Activated B cell treated with CpG ODN at 0.5 μM for 24 hours (primary cell): ENCODE measurements at places on chromosomes 6 and 20.

- no peak for DNase-seq
Measured at GRCh38 chr6:3899970-3900439, 50.8 kb downstream of the FAM50B start.

GRCh38 chr6:32604434-32604877 lies 14.8 kb upstream of the HLA-DRB1 start:
- DNase-seq = no peak

DNA sequence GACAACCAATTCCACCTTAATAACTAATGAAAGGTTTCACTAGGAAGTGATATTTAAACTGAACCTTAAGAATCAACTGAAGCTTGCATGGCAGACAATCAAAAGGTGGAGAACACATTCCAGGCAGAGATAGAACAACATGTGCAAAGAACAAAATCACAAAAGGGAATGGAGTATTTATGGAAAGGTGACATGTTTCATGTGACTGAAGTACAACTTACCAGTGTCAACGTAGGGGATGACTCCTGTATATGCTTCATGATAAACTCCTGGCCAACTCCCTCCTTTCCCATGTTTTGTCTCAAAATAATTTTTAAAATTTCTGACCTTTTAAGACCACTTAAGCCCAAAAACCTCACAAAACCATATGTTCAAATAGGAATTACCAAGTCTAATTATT lies 6.6 kb downstream of the PLN start:
- no peak for DNase-seq

- no peak for DNase-seq
Measured at GRCh38 chr6:54681987-54682386, 164.6 kb upstream of the FAM83B start.

- no peak for DNase-seq
Measured at GRCh38 chr6:143747347-143747842, 69.6 kb downstream of the PHACTR2 start.

DNA sequence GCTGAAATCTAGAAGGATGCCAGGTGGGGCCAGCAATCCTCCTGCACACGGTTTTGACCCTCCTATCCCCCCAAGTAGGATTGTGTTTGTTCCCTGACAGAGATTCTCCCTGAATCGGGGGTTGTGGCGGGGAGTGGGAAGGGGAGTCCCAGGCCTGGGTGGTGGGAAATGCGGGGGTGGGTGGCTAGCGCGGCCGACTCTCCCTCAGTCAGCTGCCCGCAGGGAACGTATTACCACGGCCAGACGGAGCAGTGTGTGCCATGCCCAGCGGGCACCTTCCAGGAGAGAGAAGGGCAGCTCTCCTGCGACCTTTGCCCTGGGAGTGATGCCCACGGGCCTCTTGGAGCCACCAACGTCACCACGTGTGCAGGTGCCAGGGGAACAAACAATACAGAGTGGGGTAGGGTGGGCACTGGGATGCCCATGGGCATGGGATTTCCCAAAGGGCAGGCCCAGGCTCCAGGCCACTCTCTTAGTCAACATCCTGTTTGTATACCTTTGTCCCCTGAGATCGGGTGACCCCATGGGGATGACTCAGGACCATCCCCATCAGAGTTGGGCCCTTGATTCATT lies 16.1 kb upstream of the ZNF76 start:
- no peak for DNase-seq

DNA sequence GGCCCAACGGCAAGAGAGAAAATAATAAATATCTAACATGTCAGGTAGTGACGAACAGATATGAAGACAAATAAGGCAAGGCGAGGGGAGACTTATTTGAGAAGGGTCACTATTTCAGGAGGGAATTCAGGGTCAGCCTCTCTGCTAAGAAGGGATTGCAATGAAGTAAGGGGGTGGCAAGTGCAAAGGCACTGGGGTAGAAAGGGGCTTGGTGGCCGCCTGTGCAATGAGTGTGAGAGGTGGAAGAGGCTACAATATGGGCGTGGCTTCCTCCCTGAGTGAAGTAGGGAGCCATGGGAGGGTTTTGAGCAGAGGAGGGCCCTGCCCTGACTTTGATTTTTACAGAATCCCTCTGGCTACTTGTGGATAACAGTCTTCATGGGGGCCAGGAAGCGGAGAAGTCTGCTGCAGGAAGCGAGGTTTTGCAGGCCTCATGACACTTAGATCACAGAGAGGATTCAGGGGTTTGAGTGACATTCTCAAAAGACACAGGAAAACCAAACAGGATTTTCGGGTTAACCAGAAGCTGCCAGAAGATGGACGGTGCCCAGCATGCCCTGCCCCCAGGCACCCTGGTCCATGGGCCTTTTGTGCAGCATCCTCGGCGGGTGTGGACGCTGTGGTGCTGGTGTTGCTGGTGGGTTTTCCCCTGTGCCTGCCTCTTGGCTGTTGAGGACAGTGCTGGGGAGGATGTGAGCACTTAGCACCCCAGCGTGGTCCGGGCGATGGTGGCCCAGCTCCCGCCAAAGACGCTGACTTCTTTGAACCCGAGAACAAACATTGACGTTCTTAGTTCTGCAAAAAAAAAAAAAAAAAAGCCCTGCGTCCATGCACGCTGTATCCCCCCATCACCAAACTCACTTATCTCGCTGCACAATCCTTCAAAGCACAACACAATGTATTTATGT lies 124.2 kb upstream of the PTPN1 start:
- DNase-seq = no peak

GRCh38 chr6:136549300-136550044 lies 750 bp downstream of the MAP7 start:
- DNase-seq = no peak

GRCh38 chr20:32315399-32315798 lies 37.9 kb downstream of the KIF3B start:
- DNase-seq = no peak

- no peak for DNase-seq
Measured at GRCh38 chr20:36792422-36792821, 18.9 kb upstream of the DSN1 start.

GRCh38 chr20:34806255-34806654 lies 19.2 kb downstream of the NCOA6 start:
- no peak for DNase-seq

DNA sequence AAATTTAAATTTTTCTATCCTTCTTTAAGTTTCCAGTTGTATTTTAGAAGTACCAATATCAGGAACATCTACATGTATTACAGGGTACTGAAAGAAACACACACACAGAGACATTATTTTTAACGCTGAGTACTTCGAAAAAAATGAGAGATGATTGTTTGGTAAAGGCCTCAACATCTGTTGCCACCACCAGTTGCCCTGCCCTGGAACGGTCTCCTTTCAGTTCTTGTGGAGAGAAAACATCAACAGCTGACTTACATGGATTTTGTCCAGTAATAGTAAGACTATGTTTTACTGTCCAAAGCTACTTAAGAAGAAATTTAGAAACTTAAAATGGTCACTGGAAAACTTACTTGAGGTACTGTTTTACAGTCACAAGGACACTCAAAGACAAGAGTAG lies 16.7 kb downstream of the HMGCLL1 start:
- no peak for DNase-seq

DNA sequence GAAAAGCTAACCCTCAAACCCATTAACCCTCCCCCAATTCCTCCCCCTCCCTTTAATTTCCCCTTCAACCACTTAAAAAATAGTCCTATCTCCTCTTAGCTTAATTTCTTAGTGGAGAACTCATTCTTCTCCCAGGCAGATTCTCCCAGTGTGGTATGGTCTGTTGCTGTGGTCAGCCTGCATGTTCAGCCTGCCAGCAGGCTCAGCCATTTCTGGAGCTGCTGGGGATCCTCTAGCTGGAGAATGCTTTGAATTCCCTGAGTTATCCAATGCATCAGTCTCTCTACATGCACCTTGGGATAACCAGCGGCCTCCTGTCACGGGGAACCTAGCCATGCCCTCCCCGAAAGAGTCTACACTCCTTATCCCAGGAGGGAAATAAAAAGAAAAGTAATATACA lies 375.4 kb upstream of the RSPO3 start:
- DNase-seq = no peak

DNA sequence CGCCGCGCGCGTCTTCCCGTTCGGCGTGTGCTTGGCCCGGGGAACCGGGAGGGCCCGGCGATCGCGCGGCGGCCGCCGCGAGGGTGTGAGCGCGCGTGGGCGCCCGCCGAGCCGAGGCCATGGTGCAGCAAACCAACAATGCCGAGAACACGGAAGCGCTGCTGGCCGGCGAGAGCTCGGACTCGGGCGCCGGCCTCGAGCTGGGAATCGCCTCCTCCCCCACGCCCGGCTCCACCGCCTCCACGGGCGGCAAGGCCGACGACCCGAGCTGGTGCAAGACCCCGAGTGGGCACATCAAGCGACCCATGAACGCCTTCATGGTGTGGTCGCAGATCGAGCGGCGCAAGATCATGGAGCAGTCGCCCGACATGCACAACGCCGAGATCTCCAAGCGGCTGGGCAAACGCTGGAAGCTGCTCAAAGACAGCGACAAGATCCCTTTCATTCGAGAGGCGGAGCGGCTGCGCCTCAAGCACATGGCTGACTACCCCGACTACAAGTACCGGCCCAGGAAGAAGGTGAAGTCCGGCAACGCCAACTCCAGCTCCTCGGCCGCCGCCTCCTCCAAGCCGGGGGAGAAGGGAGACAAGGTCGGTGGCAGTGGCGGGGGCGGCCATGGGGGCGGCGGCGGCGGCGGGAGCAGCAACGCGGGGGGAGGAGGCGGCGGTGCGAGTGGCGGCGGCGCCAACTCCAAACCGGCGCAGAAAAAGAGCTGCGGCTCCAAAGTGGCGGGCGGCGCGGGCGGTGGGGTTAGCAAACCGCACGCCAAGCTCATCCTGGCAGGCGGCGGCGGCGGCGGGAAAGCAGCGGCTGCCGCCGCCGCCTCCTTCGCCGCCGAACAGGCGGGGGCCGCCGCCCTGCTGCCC lies 1.1 kb downstream of the SOX4 start:
- peak; percentile 46 for DNase-seq

DNA sequence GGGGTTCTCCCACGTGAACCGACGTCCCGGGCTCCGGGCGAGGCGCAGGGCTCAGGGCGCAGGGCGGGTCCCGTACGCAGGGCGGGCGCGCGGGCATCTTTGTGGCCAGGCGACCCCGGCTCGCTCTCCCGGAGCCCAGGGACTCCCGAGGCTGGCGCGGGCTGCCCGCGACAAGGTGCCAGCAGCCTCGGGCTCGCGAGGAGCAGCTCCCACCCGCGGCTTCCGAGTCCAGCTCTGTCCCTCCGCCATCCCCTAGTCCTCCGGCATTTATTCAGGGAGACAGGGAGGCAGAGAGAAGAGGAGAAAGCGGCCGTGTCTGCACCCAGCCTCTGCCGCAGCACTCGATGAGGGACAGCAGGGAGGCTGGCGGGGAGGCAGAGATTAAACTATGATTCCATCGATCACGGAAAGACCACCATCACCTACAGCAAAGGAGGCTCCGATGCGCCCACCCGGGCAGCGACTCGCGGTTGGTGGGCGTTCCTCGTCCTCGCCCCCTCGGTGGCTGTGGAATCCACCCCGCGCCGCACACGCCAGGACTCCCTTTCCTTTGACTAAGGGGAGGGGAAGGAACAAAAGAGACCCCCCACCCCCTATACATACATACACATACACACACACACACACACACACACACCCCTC lies 1.1 kb downstream of the RGS17 start:
- no peak for DNase-seq

DNA sequence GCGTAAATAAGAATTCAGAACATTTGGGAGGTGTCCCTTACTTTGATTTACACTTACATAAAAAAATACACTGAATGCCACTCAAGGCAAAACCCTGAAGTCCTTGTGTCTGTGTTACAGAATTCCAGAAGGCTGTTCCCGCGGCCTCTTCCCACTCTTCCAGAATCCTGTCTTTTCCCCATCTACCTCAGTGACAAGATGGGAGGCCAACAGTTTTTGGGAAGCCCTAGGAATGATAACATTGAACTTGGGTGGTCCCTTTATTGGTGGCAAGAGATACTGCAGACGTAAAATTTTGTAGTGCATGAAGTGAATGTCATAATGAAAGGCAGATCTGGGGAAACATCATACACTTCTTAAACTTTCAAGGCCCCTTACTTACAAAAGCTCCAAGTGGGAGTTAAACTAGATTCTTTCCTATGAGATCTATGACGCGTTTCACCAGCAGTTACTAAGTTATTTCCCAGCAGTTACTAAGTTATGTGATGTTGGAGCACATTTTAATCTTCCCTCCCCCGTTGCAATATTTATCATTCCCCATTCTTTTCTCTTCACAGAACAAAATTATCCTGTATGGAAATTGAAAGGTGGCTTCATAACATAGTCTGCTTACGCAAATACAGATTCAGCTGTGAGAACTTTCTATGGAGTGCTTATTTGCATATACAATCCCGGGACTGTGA lies 79.5 kb downstream of the BCAS1 start:
- no peak for DNase-seq

GRCh38 chr20:8854571-8854970 lies 214.3 kb upstream of the PLCB4 start:
- DNase-seq = no peak

DNA sequence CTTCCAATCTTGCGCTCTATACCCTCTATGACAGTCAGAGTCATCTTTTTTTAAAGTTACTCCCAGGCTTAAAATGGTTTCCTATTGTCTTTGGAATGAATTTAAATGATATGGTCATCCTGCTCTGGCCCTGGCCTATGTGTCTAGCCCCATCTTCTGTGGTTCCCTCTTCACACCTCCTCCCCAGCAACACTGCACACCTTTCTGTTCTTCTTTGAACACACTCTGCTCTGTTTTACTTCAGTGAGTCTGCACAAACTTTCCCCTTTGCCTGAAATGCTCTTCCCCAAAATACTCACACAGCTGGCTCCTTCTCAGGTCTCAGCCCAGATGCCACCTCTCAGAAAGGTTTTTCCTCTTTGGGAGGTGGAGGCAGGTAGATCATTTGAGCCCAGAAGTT lies 132.7 kb downstream of the FYN start:
- DNase-seq = no peak

GRCh38 chr20:3901706-3902440 lies 12.7 kb downstream of the PANK2 start:
- DNase-seq = no peak

DNA sequence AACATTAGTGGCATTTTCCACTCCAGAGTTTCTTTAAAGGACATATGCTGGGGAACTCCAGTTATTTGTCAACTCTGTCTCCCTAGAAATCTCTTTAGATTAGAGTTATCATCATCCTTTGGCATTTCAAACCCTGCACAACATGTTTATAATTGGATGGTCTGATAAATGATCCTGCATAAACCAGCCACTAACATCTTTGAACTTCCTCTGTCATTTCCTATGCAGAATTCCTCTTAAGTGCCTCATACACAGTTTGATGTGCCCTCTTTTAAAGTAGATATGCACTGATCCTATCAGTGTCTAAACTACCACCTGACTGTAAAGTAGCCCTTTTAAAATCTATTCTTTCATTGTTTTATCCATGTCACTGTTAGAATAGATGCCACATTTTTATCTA lies 306.3 kb upstream of the IRAK1BP1 start:
- DNase-seq = no peak

DNA sequence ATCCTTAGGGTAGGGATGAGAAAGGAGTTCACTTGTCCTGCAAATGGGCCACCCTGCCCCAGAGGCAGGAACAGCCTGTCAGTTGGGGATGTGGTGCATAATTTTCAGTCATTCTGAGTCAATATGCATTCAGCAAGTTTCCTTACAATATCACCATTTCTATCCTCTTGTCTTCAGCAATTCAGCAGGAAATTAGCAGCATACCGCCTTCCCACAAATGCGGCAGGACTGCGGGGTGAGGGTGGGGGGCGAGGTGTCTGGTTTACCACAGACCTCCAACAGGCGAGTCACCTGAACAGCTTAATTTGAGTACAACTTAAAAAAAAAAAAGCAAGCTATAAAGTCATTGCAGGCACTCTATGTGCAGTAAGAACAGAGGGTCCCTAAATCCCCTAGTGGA lies 126.8 kb downstream of the MAP3K7 start:
- DNase-seq = no peak

- peak; percentile 83 for DNase-seq
Measured at GRCh38 chr20:43513931-43514647, 6.6 kb downstream of the L3MBTL1 start.

GRCh38 chr6:53794137-53794719 lies 577 bp upstream of the LRRC1 start:
- DNase-seq = no peak
